ENCODE measurements at places on chromosomes 2 and 18. TPM values are rescaled to one million over a fixed set of nuclear protein-coding genes. Genes with fewer than 3 reads are reported as not detected.
A peak's percentile ranks its signal among the peaks of the same experiment; 100 is the strongest.

- no peak for DNase-seq
These were observed 24.4 kb downstream of the ZNF892 start for GRCh38 chr2:95231723-95232122.

DNA sequence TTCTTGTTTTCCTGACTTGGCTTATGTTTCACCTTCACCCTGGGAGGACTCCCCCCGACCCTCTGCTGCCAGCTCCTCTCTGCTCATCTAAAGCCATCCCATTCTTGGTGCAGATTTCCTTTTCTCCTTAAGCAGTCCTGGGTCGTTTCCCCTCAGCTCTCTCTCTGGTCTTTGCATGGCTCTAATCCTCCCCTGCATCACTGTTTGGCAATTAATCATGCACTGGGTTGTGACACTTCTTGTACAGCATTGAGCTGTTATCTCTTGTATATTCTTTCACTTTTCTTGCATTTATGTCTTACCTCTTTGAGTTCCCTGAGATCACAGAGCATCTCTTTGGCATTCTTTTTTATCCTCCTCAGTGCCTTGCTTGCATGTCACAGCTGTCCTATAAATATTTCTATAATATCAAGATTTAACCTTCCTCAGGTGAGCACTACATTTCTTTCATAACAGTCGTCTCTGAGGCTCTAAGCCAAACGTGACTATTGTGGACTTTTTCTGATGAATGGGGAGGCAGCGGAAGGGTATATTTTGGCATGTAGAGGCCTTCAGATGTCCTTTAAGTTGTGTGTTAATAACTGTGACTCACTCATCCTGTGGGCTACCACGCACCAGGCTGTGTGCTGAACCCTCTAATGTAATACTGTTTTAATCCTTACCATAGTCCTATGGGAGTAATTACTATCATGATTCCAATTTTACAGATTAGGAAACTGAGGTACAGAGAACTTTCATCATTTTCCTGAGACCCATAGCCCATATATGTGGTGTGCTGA is 507.5 kb downstream of the SLC4A3 start:
- no peak for DNase-seq

GRCh38 chr2:196433116-196433515 is 206.4 kb upstream of the CCDC150 start:
- no peak for DNase-seq

GRCh38 chr2:134482131-134482723 is 228.4 kb downstream of the MGAT5 start:
- no peak for DNase-seq

DNA sequence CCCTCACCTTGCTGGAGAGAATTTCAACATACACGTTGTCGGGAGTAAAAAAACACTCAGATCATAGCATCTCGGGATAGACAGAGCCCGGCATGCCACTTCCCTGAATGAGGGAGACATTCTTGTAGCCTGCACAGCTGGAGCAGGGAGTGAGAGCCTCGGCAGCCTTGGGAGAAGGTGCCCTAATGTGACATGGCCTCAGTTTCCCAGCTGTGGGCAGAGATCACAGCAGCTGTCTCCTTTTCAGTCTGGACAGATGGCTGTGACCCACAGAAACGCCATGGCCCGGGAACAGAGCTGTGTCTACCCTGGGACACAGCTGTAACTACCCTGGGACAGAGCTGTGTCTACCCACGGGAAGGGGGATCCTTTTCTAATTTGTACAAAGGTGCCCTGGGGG is 55.9 kb downstream of the HS1BP3 start:
- DNase-seq = no peak

- DNase-seq = no peak
These were observed 61.5 kb upstream of the NEDD4L start for GRCh38 chr18:57982372-57983021.

DNA sequence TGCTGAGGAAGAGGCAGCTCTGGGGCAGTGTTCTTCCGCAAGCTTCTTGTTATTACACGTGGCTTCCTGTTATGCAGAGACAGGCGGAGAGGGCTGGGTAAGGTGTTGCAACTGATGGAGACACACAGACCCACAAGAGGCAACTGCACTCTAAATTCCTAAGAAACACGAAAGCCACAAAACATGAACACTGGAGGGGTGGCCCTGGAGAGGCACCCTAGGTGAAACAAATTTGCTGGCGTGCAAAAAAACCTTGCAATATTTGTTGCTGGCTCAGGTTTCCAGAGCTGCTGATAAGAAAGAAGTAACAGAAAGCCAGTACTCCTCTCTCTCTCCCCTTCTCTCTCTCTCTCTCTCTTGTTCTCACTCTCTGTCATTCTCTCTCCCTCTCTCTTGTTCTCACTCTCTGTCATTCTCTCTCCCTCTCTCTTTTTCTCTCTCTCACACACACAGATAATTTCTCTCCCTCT is 31.8 kb downstream of the ARHGAP25 start:
- peak; percentile 76 for DNase-seq

GRCh38 chr18:79484661-79485621 is 89.2 kb downstream of the NFATC1 start:
- peak; percentile 46 for DNase-seq

DNA sequence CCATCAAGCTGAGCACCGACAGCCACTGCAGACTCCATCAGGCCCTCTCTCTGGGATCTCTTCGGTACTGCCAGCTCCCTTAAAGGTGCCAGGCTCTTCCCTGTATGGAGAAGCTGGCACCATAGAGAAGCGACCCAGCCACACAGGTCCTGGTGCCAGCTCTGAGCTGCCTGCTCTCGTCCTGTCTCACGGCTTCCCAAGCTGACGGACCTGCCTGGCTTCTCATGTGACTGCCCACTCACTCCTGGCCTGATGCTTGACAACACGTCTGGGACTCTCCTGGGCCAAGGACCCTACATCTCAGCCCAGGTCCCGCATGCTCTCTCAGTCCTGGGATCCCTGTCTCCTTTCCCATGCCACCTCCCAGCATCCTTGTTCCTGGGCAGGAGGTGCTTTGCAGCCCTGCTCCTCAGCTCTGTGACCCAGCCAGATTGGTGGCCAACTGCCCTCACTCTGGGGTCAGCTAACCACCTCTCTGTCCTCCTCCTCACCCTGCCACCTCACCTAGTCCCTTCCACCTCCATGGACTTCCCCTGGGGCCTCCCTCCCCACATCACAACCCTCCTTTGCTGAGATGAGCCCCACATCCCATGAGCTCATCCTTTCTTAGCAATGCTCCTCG is 12.5 kb upstream of the ATOH8 start:
- DNase-seq = no peak

DNA sequence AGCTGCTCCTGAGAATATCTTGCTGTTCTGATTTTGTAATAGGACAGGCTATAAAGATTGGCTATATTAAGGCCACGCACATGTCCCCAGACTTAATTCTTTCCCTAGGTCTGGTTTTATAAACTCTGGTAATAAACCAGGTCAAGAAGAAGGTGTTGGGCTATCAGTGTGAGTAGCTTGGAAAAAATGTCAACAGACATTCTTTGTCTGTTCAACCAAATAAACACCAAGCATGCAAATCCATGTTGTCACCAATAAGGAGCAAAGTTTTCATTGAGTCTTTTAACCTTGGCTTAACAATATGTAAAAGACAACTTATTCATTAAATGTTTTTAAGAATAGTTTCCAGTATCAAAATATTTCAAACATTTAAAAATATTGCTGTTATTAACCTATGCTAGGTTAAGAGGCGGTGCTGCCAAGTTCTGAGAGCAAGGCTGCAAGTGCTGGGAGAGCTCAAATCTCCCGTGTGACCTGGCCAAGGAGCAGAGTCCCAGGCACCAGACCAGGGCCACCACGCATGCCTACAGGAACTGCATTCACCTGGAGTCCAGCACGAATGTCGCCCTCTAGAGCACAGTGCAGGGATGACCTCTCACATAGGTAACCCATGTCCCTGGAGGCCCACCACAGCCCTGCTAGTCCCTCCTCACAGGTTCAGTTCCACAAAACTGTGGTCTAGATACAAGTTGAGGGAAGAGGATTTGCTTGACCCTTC is 120.5 kb upstream of the POU3F3 start:
- no peak for DNase-seq

GRCh38 chr2:215435870-215436704 is at the start of gene FN1:
TSS of gene FN1 (minus strand) at chr2:215436068. CDS start at chr2:215435802, 266 bp downstream.
- DNase-seq = no peak

Gene OTOF
- 0.16 TPM for total RNA-seq
